ENCODE measurements at places on chromosomes 1 and 21.

DNA sequence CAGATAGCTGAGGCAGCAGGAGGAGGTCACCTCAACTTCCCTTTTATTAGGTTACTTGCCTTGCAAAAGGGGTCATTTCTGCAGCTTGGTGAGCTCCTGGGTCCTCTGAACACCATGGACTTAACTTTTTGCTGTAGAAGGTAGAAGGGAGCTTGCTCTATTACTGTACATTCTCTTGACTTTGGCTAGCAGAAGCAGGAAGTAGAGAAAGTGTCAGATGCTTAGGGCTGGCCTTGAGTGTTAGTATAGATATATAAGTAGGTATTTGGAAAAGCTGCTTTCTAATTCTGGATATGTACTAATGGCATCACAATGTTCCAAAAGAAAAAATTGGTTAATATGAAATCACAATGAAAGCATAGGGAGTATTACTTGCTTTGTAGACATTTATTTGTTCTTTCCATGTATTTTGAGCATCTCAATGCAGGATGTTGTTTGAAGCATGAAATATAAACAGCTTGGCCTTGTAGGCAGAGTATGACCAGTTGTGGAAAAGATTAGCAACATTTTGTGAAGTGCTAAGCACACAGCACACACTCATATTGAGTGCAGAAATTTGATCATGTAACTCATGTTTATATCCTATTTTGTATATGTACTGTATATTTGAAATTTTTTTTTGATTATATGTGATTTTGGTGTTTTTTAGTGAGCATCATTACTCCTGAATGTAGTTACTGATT is 108.8 kb downstream of the DYRK1A start:
- DNase-seq: no peak

GRCh38 chr1:231731268-231731667 is 104.7 kb downstream of the DISC1 start:
- DNase-seq: peak; percentile 11

GRCh38 chr1:156160000-156160742 is 6.8 kb downstream of the SEMA4A start:
- no peak for DNase-seq

DNA sequence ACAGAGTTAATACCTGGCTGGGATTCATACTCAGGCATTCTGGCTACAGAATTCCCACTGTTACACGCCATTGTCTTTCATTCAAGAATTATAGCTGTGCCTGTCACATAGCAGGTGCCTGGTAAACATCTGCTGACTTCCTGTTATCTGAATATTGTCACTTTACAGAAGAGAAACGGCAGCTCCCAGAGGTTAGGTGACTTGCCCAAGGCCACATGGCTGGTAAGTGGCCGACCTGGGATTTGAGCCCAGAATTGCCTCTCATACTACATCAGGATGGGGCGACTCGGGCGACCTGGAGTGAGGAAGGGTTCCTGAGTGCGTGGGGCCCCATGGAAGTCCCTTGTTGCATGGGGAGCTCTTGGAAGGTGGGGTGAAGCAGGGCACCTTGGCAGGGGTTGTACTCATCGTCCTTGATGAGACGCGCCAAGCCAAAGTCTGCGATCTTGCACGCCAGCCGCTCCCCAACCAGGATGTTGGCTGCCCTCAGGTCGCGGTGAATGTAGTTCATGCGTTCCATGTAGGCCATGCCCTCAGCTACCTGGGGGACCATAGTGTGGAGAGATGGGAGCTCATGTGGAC is 10.2 kb upstream of the AHDC1 start:
- DNase-seq: no peak

DNA sequence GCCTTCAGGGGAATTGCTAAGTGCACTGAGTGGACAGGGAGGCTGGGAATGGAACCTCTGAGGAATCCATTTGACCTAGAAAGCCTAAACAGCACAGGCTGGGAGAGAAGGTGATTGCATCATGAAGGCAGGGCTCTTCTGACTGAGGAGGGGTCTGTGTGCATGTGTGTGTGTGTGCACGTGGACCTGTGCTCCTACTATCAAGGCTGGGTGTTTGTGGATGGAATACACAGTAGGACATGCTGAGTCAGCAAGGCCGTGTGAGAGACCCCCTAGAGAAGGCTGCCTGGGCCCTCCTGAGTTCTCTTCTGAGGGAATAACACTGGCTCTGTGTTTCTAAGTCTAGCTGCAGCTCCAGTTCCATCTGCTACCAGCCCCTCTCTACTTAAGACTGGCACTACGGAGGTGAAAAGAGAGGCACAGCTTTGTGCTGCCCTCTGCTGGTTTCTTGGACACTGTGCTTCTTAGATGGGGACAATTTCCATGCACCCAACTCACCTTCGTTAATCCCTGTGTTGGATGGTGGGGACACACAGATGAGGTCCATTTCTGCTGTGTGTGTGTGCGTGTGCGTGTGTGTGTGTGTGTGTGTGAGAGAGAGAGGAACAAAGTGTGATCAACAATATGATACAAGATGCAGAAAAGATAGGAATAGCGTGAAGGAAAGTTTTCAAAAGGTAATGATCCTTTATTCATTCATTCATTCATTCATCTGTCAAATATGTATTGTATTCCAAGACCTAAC is 6.2 kb upstream of the EFCAB14 start:
- DNase-seq: peak; percentile 86

GRCh38 chr1:244271691-244272308 is 179.9 kb downstream of the ADSS2 start:
- DNase-seq: no peak

- no peak for DNase-seq
These were observed 29.6 kb downstream of the VANGL1 start for GRCh38 chr1:115671176-115671934.

- no peak for DNase-seq
These were observed 128.5 kb downstream of the PROX1 start for GRCh38 chr1:214116258-214116657.

DNA sequence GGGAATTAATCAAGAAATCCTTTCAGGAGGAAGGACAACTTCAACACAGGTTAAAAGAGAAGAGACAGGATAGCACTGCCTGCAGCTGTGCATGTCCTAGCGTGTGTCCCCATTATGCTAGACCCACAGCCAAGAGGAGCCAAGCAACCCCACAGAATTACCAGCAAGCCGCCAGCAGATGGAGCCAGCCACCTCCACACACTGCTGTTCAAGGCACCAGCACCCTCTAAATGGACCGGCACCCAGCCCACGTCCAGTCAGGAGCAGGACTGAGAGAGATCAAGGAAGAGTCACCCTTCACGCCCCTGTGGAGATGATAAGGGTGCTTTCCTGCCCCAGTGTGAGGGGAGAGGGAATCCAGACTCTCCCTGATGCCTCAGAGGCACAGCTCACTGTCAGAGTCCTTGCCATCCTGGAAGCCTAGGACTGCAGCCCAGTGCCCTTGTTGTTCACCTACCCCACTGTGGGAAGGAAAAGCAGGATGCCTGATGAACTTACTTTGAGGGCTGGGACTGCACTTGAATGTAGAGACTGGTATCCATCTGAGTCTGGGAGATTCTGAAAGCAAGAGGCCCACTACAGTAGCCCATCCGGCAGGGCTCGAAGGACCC is 37.1 kb upstream of the CTTNBP2NL start:
- peak; percentile 54 for DNase-seq

DNA sequence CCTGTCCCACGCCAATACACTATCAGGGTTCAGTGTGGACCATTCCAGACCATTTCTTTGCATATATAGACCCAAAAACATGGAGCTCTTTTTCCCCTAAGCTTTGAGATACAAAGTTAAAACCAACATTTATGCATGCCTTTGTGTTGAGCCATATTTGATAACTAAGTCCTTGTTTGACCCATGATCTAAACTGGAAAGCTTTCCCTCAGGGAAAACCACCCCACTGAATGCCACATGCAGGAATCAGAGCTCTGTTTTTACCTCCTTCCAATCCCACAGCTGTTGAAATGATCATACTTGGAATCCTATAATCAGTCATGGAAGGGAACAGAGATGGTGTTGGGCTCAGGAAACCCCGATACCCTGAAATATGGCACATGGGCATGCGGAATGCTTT is 14.8 kb upstream of the SLC45A1 start:
- no peak for DNase-seq

DNA sequence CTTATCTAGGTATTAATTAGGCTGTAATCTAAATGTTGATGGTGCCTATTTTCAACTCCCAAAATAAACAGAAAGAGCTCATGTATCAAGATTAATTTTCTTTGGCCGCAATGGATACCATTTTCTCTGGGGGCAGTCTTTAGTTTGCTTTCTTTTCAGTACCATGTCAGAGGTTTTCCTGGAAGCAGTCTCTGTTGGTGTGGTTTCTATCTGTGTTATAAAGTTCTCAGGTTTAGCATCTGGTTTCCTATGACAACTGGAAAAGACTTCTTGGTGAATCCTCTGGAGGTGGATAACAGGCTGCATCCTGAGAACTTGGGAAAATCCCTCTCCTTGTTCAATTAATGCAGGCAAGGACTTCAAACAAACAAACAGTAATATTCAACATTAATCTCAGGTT is 38.7 kb upstream of the BATF3 start:
- DNase-seq: no peak

DNA sequence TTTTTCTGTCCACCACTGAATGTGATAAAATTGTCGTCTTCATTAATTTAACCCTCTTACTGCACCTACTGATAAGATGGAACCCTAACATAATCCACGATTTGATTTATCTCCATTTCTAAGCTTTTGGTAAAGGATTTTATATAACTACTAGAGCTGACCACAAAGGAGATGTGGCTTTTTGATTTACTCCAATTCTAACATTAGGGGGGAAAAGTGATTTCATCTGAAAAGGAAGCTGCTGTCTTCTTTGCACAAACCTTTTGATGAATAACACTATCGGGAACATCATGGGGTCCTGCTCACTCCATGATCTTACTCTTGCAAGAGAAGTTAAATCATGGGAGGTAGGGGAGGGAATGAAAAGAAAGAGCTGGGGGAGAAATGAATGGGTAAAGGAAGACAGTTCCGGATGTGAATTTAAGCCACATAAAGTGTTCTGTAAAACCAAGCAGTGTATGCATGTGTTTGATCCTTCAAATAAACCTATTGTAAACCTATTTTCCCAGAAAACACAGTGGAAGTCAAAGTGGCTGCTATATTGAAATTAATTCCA is 161.8 kb downstream of the GABPA start:
- DNase-seq: peak; percentile 77

GRCh38 chr1:39333296-39333695 is 128.8 kb downstream of the MACF1 start:
- DNase-seq: no peak

DNA sequence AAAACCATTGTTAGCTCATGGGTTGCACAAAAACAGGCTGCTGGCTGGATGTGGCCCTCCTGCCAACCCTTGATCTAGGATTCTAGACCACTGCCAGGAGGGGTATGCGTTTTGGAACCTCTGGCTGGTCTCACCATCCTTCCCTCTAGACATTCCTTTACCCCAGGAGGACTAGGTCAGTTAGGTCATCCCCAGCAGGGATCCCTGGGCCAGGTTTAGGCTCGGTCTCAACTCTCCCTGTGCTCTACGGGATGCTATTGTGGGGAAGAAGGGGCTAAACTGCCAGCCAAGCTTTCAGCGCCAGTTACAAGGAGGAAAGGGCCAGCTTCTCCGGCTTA is 22.7 kb downstream of the SLC2A1 start:
- no peak for DNase-seq

GRCh38 chr1:206079135-206079534 is 26.2 kb downstream of the RHEX start:
- peak; percentile 41 for DNase-seq

DNA sequence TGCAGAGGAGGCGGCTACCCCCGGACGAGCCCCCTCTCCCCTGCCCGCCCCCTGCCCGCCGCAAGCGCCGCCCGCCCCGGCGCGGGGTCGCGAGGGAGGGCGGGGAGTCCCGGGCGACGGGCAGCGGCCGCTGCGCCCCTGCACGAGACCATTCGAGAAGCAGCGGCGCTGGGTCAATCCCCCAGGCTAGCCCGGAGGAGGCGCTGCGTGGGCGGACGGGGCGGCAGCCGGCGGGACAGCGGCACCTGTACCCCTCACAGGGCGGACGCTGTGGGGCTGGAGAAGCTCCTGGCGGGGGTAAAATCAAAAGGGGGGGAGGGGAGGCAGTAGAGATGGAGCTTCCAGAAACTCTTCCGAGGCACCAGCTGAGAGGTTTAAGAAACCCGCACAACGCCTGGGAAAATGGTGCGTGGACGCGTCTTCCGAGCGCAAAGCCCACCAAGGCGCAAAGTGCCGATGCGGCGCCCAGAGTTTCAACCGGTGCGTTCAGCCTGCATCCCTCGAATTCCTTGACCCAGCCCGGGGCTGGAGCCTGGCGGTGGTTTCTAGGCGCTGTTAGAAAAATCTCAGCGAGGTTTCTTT is at the start of gene PLPPR5:
PLPPR5 (minus strand) TSS at position 1 of the 582 bp plus-strand sequence. CDS start 190 bp downstream, outside the sequence.
- peak; percentile 43 for DNase-seq

GRCh38 chr1:53076721-53077598 is 14.9 kb downstream of the PODN start:
- DNase-seq: no peak

DNA sequence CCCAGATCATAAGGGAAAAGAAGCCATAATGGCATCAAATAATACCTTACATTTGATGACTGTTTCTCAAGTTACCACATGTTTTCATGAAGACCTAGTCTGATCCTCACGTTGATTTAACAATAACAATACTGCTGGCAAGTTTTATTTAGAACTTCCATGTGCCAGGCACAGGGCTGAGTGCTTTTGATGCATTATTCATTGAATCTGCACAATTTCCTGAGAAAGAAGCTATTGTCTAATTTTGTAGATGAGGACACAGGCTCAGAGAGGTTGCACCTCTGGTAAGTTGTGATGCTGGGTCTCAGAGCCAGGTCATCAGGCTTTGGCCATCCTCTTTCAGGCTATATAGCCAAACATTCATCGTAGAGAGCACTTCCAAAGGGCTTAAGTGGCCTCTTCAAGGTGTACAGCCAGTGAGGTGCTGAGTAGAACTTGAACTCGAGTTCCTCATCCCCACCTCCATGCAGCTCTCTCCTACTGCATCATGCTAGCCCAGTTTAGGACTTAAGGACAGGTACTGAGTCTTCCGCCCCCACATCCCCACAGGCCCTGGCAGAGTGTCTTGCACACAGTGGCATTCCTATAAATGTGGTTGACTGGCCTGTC is 8.3 kb upstream of the PEF1 start:
- no peak for DNase-seq

DNA sequence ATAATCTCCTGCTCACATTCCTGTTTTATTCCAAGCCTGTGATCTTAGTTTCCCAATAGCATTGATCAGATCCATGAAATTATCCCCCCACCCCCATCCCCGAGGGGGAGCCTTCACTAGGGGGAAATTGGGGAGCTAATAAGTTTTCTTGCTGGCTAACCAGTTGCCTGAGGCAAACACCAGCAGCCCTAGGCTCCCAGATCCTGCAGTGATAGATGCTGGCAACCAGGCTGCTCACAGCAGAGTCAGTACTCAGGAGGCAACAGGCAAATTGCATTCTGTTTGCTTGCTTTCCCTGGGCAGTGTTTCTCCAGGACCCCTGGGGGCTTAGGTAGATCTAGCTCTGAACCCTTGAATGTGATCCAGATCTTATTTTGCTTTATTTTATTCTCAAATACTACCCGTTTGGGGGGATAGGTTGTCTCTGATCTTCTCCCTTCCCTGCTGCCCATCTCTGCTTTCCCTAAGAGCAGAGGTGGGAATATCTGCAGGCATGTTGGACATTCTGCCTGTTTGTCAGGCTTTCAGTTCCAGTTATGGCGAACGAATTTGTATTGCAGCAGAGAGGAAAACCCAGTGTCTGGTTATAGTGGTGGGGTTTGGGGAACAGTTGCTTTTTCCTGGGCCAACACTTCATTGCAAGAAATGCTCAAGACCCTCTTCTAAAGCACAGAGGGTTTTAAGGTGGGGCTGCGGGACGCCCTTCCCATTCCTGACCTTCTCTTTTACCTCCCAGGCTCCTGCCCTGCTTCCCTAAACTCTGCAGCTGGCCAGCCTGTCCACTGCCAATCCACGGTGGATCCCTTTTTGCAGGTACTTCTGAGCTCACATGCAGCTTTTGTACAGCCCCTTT is 289.8 kb upstream of the PLXNA2 start:
- DNase-seq: no peak

- no peak for DNase-seq
These were observed 15.3 kb downstream of the PABPC4 start for GRCh38 chr1:39561279-39561678.

Measured in common myeloid progenitor, CD34-positive (primary cell).